ENCODE measurements at places on chromosomes 7 and 10.

GRCh38 chr10:103602028-103602851 lies 108.7 kb downstream of the NEURL1 start:
- no peak for DNase-seq

GRCh38 chr10:88896994-88897853 lies 17.2 kb downstream of the STAMBPL1 start:
- DNase-seq = no peak

GRCh38 chr7:145665499-145666258 lies 450.9 kb upstream of the CNTNAP2 start:
- no peak for DNase-seq

DNA sequence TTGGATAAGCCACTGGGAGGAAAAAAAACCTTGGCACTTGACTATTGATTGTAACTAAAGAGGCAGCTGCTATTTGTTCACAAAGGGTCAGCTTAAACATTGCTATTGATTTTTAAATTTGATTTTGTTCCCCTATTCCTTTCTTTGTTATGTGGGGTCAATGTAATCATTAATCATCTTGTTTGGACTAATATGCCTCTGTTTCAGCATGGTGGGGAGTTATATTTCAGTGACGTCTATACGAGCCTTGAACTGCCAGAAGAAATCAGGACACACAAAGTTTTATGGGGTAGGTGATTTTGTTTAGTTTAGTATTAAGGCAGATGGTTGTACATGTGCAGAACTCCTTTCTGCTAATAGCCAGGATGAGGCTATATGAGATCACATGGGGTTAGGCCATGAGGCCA lies 7.5 kb downstream of the AS3MT start:
- DNase-seq = no peak

GRCh38 chr10:28676326-28676967 lies 874 bp upstream of the BAMBI start:
- no peak for DNase-seq

- DNase-seq = no peak
Observed at GRCh38 chr10:75233444-75234016, 2.2 kb downstream of the COMTD1 start.

GRCh38 chr7:107854454-107854853 lies 36.5 kb upstream of the DLD start:
- DNase-seq = no peak

DNA sequence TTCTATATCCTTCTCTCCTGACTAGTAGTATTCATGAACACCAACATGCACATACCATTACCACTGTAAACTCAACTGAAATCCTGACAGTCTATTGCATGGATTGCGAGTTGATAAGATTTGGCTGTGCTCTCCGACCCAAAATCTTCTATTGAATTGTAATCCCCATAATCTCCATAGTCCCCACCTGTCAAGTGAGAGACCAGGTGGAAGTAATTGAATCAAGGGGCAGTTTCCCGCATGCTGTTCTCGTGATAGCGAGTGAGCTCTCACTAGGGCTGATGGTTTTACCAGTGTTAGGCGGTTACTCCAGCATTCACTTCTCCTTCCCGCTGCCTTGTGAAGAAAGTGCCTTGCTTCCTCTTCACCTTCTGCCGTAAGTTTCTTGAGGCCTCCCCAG lies 261.8 kb downstream of the PHF14 start:
- no peak for DNase-seq

DNA sequence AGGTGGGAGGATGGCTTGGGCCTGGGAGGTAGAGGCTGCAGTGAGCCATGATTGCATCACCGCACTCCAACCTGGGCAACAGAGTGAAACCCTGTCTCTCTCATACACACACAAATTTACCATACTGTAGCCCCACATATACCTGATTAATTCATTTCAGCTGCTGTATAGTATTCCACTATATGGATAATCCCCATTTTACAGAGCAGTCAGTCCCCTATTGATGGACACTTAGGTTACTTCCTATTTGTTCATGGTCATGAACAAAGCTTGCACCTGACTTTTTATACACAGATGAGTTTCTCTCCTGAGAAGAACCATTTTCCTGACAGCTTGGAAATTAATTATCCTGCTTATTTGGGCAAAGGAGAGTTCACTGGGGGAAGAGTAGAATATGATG lies 59.2 kb downstream of the EMX2 start:
- no peak for DNase-seq

DNA sequence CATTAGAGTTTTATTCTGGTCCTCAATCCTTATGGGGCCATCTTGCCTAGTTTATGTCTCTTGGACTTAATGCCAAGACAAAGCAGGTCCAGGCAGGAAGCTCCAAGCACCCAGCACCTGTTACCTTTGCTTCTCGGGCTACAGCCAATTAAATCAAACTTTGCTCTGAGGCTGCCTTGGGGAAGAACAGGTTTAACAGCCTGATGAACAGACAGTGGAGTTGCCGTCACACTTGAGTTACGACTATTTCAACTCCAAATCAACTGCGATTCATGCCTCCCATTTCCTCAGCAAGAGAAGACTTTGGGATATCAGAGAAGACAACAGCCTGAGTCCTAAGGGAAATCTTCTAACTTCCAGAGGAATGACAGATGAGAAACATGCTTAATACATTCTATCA lies 62.2 kb downstream of the XPNPEP1 start:
- DNase-seq = no peak

- no peak for DNase-seq
Observed at GRCh38 chr7:81768951-81769778, 682 bp downstream of the HGF start.

GRCh38 chr7:73885433-73885974 lies 24.5 kb downstream of the TMEM270 start:
- DNase-seq = no peak

DNA sequence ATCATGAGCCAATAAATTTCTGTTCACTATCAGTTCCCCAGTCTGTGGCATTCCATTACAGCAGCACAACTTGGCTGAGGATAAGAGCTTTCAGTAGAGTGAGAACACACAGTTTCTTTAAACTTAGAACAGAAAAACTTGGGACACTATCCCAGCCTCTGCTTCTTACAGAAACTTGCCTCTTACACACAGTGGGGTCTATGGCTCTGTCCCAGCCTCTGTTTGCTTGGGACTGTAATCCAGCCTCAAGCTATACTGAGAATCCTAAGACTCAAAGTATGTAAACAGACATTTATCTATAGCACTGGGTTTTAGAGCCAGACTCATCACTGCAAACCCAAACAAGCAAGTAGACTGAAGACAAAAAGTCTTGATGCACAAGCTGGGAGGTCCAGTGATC lies 355.8 kb upstream of the VSTM2A start:
- DNase-seq = no peak

- no peak for DNase-seq
Observed at GRCh38 chr7:138358850-138359341, 101.2 kb upstream of the TRIM24 start.

- DNase-seq = no peak
Observed at GRCh38 chr7:681551-682307, 44.8 kb upstream of the DNAAF5 start.

GRCh38 chr10:21352886-21353285 lies 172.6 kb downstream of the SKIDA1 start:
- no peak for DNase-seq

GRCh38 chr10:109912335-109913281 lies 10.7 kb downstream of the XPNPEP1 start:
- DNase-seq = peak; percentile 78

DNA sequence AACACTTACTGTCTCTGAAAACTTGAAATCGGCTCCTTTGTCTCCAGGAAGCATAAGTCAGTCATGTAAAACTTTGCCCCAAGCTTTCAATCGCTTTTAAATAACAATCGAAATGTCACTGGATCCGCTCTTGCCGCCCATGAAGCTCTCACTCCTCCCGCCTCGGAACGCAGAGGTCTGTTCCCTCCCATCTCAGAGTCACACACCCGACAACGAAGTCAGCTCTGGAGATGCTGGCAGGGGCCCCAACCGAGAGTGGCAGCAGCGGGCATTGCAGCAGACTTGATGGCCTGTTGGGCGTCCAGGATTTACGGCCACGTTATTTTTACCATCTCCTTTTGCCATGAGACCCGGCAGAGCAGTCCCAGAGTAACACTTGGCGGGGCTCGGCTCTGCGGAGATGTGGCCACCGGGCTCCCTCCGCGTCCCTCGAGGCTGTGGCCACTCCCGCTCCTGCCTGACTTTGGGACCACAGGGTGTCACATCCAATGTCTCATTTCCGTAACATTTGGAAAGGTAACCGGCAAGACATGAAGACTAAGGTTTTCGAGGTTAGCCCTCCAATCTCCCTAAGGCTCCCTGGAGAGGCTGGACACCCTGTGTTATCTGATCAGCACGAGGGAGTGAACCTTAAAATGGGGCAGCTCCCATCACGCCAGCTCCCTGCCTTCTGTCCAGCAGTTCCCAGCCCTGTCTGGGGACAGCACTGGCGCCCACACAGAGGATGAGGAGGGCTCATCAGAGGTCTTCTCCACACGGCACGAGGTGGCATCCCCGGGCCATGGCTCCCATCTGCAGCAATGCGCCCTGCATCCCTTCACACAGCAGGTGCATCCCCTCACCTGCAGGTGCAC lies 62.8 kb upstream of the ADGRA1 start:
- no peak for DNase-seq

- DNase-seq = peak; percentile 73
Observed at GRCh38 chr7:19392246-19392645, 247.0 kb upstream of the FERD3L start.

DNA sequence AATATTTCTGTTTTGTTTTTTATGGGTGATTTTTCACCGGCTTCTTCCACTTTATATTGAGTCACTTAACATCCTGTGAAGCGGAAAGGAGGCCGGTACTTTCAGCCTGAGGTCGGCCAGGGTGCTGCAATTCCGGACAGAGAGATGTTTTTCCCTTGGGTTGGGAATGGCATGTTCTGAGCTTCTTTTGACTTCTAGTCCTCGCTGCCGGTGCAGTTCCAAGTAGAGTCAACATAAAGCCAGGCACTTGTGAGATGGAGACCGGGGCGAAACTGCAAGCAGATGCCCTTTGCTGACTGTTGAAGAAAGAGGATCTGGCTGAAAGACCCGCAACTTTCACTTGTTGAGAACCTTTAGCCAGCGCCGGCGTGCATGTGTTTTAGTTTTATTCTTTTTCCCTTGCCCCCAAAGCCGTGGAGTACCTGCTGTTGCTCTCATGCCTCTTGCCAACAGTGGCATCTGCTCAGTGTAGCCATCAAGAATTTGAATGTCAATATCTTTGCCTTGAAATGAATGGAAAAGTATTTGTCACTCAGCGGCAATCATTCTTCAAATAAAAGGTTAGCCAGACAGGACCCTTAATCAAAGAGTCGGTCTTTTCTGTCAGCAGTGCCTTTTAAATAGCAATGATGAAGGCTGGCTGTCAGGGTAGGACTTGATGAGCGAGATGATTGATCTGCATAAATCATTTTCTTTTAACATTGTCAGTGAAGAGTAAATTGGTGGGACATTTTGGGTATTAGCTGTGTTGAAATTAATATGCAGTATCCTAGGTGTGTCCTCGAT lies 351.2 kb downstream of the LRMDA start:
- no peak for DNase-seq

GRCh38 chr7:142554560-142555532 lies 194.4 kb upstream of the PRSS1 start:
- DNase-seq = no peak

GRCh38 chr10:132350391-132350790 lies 18.4 kb downstream of the LRRC27 start:
- DNase-seq = no peak

DNA sequence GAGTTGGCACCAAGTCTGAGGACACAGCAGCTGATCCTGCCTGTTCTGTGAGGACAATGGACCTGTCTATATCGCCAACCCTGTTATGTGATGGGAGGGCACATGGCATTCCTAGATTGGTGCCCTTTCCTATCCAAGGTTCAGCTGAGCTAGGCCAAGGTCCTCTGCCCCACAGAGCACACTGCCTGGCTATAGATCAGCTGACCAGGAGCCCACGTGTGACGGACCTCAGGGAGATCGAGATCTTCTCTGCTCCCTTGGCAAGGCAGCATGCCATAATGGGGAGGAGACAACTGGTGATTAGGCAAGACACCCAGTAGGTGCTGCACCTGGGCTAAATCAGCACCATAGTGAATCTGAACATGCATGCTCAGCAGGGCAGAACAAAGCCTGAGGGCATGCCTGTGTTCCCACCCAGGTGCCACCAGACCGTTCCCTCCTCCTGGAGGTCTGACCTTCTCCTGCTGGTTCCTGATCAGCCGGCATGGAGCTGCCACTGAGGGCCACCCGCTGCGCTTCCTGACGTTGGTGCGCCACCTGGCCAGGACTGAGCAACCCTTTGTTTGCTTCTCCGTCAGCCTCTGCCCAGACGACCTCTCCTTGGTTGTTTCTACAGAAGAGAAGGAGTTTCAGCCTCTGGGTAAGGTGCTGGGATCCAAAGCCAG lies 93.7 kb downstream of the WDFY4 start:
- DNase-seq = no peak

GRCh38 chr10:3850999-3851937 lies 66.3 kb upstream of the KLF6 start:
- peak; percentile 70 for DNase-seq

DNA sequence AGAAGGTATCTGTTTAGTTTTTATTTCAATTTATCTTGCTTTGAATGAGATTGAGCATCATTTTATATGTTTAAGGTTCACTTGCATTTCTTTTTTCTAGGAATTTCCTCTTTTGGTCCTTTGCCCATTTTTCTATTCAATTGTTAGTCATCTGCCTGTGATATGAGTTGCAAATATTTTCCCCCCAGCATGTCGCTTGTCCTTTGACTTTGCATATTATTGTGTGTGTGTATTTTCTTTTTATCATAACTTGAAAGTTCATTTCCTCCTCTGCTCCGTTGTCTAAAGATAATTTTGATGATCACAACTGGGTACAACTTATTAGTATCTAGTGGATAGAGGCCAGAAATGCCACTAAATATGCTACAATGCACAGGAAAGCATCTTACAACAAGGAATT lies 132.7 kb upstream of the MDFIC start:
- DNase-seq = peak; percentile 62

GRCh38 chr7:132286836-132287235 lies 289.4 kb downstream of the PLXNA4 start:
- DNase-seq = no peak

DNA sequence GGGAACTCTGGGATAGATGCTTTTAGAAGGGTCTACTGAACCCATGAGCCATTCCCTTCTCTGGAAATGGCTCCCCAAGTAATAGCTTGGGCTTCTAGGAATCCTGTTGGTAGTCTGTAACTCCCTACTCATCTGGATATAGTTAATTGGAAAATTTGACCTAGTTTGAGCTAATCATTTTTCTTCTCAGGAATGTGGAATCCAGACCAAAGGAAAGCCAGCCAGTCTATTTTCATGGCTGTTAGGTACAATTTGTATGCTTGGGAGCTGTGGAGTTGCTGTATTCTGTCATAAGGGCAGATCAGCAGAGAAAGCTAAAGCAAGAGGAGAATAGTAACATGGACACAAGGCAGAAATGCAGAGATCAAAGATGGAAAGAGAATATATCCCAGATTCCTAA lies 71.6 kb upstream of the C1GALT1 start:
- peak; percentile 10 for DNase-seq

DNA sequence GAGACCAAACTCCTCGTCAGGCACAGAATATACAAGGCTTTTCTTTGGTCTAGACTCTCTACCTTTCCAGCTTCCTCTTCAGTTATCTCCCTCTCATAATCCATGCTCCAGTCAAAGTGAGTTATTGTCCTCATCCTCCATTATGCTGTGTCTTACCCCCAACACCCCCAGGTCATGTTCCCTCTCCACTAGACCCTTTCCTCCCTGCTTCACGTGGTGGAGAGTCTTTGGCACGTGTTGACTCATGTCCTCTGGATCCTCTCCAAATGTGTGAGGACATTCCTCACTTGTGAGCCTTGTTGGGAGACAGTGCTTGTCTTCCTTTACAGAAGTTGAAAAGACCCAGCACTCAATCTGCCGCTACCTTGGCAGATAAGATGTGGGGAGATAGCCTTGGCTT lies 36.0 kb upstream of the DLD start:
- DNase-seq = peak; percentile 45

GRCh38 chr7:144404946-144405345 lies 1.5 kb upstream of the NOBOX start:
- no peak for DNase-seq

Data from fibroblast of upper back skin (primary cell).